ENCODE measurements at places on chromosomes 5 and 9. TPM values are rescaled to one million over a fixed set of nuclear protein-coding genes. Genes with fewer than 3 reads are reported as not detected.
A peak's percentile ranks its signal among the peaks of the same experiment; 100 is the strongest.

- DNase-seq, result peak; percentile 27
Measured at GRCh38 chr5:98455665-98456064, 317.8 kb upstream of the RGMB start.

DNA sequence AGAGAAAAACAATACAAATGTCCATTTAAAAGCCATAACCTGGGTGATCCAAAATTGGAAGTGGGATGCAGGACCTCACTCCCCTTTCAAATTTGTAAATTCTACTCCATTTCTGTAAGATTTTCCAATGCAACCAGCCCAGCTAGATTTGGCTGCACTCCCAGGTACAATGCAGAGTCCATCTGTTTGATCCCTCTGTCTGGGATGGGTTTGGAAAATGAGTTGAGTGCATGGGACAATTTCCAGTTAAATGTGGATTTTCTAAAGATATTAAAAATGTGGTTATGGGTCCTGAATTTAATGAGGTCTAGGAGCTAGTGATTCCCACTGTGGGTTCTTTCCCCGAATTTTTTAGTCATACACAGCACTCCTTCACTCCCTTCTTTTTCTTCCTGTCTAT lies 104.0 kb upstream of the ATP10B start:
- no peak for DNase-seq

DNA sequence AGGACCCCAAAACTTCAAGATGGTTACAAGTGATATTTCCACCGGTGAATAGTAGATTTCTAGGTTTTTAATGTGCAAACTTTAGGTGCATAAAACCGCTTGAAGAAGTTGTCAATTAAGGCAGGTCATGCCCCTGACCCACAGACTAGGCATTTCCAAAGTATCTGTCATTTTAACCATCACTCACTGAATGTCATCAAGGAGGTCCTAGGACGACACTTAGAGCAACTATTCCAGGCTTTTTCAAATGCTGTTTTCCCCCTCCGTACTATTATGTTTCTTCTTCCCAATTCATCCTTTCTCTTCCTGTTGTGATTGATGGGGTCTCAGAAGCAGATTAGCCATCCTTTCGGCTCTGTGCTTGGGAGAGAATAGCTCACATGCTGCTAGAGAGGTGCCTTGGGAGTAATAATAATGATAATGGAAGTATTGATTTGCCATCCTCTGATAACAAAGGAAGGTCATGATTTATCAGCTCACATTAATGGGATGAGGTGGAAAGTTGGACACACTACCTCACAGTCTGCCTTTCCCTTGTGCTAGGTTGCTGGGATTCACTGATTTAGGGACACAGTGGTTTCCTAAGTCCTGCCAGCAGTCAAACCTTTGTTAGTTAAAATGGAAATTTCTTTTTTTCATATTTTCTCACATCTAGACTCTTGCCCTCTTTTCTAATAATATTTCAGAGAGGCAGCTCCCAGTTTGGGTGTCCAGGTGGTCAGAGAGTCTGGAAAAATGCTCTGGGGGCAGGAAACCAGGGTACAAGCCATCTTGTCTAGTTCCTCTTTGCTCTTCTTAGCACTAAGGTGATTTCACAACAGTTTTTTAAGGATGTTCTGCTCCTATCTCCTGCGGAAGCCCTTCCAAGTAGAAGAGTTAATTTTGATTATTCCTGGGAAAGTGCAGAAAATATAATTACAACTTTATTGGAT lies 67.0 kb downstream of the PTTG1 start:
- no peak for DNase-seq

- no peak for DNase-seq
Measured at GRCh38 chr5:177611446-177612214, 11.7 kb downstream of the B4GALT7 start.

MCTP1 gene
- 0.66 TPM for polyA plus RNA-seq

DNA sequence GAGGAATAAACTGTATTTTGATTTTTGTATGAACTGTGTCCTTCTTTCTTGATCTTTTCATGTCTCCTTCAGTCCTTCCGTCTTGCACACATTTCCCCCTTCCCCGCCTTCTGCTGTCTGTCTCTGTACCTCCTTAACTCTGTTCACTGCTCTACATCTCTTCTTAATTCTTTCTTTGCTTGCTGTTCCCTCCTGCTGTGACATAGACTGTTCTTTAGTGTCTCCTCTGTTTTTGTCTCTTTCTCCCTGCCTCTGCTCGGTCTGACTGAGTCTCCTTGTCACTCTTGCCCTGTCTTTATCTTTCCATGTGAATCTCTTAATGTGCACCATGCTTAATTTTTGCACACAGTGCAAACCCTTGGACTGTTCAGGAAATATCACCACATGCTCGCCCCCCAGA lies 113.0 kb downstream of the TRIM32 start:
- no peak for DNase-seq

GRCh38 chr9:134560206-134560605 lies 81.4 kb upstream of the COL5A1 start:
- no peak for DNase-seq

RPL12 gene
- polyA plus RNA-seq, result 2,541 TPM

DNA sequence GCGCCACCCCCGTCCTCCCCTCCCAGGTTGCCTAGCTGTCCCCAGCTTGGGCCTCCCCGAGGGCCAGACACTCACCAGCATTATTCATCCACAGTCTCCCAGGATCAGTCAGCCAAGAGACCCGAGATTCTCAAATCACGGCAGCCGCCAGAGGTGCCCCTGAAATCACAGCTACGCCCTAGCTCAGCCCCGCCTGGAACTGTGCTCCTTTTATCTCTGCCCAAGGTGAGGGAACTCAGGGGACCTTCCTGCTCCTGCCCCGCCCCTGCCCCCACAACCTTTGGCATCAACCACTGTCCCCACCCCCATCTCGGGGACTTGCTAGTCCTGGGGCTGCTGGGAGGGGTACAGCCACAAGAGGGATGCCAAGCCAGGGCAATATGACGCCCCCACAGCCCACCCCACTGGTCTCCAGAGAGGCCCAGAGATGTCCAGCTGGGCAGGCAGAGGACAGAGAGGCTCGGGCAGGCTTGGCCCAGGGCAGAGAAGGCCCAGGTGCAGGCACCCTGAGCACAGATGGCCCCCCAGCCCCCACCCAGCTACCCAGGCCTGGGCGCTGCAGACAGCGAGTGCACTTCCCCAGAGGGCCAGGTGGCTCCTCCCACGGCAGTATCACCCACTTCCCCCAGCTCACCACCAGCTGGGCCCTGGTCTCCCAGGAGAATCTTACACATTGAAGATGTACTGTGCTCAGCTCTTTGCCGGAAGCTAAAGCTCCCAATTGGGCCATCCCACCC lies at the start of gene FUT7:
Gene FUT7, minus strand, starts transcription at position 185 of the 737 bp plus-strand sequence. Its CDS starts 97 bp downstream, at position 88.
- DNase-seq, result no peak

GRCh38 chr9:134401391-134401790 lies 75.1 kb downstream of the RXRA start:
- DNase-seq, result no peak

PTGDS gene
- 9.6 TPM for polyA plus RNA-seq

- no peak for DNase-seq
Measured at GRCh38 chr9:32525709-32526030, 326 bp downstream of the RIGI start.

GRCh38 chr5:135826221-135826525 lies 8.3 kb upstream of the SLC25A48 start:
- DNase-seq, result no peak

DNA sequence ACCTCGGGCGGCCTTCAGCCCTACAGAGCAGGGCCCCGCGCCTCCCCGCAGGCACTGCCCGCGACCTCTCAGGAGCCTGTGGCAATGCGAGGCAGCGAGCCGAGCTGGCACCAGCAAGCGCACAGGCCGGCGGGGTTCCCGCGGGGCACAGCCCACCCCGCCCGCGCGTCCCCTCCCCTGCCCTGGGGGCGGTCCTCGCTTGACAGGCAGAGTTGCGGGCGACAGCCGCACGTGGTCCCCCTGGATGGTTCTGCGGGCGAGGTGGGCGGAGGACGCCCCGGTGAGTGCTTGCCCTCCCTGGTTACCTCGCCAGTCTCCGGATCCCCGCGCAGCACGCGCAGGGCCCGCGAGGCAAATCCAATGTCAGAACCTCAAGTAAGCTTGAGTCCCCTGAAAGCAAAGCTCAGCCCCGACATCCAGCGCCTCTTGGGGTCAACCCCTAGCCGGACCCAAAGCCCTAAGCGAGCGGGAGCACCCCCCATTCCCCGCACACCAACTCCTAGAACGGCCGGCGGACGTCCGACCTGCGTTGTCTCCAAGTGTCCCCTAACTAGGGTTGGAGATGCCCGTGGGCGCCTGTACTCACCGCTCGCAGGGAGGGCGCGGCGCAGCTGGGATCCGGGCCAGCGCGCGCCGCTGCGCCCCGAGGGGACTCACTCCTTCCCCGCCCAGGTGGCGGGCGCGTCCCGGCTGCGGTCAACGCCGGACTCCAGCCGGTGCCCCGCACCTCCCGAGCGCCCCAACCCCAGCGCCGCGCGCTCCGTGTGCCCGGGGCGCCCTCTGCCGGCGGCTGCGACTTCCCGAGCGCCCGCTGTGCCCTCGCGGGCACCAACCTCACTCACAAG lies at the start of gene DRD1:
Gene DRD1, minus strand, starts transcription at position 123 of the 845 bp plus-strand sequence. CDS start 1,083 bp downstream, outside the sequence.
- no peak for DNase-seq

- no peak for DNase-seq
Measured at GRCh38 chr5:110038297-110038997, 348.7 kb downstream of the MAN2A1 start.

TPPP gene
- 0.05 TPM for polyA plus RNA-seq

DDX4 gene
- polyA plus RNA-seq, result not detected

DNA sequence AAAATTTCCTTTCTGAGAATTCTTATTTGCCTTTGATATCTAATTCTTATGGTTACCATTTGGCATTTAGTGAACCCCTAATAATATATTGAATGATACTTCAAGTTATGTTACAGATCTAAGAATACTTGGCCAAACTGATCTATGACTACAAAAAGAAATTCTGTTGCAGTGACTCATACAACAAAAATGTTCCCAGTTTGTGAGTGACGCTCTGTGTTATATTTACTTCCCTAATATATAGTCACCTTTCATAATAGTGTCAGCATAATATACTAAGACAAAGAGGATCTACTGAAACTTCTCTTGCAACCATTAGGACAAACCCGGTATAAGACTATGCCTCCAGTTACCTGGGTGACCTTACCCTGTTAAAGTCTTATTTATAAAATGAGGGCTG lies 216.9 kb upstream of the TLX3 start:
- no peak for DNase-seq

DNA sequence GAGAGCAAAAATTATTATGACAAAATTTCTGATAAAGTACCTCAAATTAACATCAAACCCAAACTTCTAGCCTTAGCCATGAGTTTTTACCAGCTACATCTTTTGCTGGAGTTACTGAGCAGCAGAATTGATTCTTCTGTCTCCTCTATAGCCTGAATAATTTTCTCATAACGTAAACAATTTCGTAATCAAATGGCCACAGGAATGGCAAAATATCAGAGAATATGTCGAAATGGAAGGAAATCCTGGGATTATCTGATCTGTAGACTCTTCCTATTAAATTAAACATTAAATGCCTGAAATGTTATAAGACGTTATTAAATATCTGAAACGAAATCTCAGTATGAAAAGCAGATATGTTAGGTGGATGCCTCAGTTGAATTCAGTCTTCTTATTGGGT lies 41.1 kb downstream of the LURAP1L start:
- peak; percentile 33 for DNase-seq

GRCh38 chr5:944992-945685 lies 52.5 kb downstream of the TRIP13 start:
- no peak for DNase-seq

DNA sequence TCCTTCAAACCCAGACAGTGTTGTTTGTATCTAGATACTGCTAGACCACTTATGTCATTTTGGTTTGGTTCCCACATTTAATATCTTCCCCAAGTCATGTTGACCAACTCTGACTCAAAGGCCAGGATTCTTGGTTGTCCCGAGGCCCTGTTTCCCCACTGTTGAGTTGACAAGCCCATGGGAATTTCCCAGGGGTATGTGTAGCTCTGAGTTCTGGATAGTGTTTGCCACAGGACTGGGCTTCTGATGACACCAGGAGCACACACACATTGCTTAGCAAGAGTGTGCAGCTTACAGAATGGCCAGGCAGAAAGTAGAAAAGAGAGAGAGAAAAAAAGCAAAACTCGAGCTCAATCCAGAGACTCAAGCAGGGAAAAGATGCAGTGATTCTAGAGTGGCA lies 214.4 kb downstream of the NXNL2 start:
- DNase-seq, result no peak

DNA sequence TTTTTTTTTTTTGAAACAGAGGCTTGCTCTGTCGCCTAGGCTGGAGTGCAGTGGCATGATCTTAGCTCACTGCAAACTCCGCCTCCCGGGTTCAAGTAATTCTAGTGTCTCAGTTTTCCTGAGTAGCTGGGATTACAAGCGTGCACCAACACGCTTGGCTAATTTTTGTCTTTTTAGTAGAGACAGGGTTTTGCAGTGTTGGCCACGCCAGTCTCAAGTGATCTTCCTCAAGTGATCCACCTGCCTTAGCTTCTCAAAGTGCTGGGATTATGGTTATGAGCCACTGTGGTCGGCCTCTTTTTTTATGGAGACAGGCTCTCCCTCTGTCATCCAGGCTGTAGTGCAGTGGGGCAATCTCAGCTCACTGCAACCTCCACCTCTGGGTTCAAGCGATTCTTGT lies 82.9 kb downstream of the RAB24 start:
- DNase-seq, result no peak

- DNase-seq, result no peak
Measured at GRCh38 chr5:138611678-138612218, 36.5 kb upstream of the HSPA9 start.

IRX2 gene
- polyA plus RNA-seq, result not detected

DNA sequence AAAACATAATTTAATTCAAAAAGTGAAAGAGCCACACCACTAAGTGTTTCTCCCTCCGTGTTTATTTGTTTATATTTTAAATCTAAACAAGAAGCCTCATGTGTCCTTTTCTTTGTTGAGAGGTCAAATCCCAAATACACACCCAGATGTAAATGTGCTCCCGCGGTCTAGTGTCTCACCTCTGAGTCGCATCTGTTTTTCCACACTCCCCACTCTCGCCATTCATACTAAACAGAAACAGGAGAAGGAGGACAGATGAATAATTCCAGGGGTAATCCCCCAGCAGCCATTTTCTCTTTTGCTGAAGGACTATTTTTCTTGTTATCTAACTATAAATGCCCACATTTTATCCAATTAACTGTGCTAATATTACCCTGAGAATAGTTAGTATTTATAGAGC lies 361.6 kb upstream of the RIOK2 start:
- DNase-seq, result no peak

EPB41L4B gene
- polyA plus RNA-seq, result 1.5 TPM

F12 gene
- polyA plus RNA-seq, result 0.48 TPM

DNA sequence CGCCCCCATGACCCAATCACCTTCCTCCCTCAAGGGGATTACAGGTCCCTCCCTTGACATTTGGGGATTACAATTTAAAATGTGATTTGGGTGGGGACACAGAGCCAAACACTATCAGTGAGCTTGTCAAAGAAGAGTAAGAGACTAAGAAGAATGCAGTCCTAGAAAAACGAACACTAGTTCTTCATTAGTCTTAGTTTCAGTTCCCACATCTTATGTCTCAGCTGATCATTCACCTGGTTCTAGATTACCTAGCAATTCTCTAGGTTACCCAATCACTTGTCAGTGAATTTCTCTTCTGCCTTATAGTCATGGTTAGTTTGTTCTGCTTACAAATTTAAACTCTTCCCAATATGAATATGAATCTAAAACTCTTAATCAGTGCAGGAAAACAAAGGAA lies 251.5 kb downstream of the COX7C start:
- DNase-seq, result no peak

IL33 gene
- 0.26 TPM for polyA plus RNA-seq

- DNase-seq, result no peak
Measured at GRCh38 chr9:78899006-78899405, 602.1 kb downstream of the PSAT1 start.

- no peak for DNase-seq
Measured at GRCh38 chr9:20683351-20684034, 566 bp upstream of the FOCAD start.

TMEM215 gene
- not detected for polyA plus RNA-seq

CCL27 gene
- not detected for polyA plus RNA-seq

HOMER1 gene
- 4.4 TPM for polyA plus RNA-seq

NPR3 gene
- polyA plus RNA-seq, result 4.0 TPM
